Suppressor macrophage (primary cell): ENCODE measurements at places on chromosomes 1 and 21.
A peak's percentile ranks its signal among the peaks of the same experiment; 100 is the strongest.

- peak; percentile 8 for DNase-seq
Observed at GRCh38 chr1:214823311-214824117, 220.5 kb downstream of the CENPF start.

- no peak for DNase-seq
Observed at GRCh38 chr1:100847361-100848082, 47.1 kb downstream of the EXTL2 start.

DNA sequence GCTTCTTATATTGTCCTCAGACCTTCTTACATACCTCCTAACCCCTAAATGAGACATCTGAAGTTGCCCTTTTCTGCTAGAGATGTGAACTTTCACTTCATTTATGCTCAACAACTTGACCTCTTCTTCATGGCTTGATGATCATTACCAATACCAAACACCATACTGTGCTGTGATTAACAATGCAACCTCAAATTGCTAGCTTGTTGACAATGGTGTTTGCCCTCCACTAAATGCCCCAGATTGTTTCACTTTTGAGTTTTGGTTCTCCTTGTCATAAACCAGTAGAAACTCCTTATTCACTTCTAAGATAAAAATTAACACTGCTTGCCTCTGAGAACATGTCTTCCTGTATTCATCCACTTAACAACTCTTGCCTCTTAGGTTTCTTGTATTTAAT is 5.6 kb downstream of the JAK1 start:
- DNase-seq = no peak

DNA sequence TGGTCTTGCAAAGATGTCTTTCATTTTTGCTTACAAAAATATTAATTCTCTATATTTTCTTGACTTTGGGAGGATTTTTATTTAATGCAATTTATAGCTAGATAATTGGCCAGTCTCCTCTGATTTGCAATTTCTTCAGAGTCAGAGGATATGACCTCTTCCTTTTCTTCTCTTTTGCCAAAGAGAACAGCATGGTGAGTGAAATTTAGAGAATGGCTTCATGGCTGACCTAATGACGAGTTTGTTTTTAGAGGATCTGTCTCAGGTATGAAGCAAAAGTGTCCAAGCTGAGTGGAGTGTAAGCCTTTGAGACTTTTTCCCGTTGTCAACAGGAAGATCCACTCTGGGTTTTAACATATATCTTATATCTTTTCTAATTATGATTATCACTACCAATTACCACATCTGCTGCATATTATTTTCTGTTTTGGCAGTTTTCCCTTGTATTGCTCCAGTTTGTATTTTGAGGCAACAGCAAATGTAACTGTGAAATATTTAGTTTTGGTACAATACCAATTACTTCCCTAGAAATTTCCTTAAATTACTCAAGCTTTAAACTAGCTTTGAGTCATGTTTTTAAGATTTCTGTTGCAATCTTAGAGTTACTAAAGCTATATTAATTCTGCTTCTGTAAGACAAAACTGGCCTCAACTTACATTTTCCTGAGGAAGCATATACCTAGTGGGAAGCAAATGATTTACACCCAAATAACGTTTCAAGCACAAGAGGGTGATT is 332.8 kb upstream of the ZRANB2 start:
- DNase-seq = peak; percentile 60

GRCh38 chr1:30816211-30817076 is 58.9 kb upstream of the LAPTM5 start:
- DNase-seq = peak; percentile 64

DNA sequence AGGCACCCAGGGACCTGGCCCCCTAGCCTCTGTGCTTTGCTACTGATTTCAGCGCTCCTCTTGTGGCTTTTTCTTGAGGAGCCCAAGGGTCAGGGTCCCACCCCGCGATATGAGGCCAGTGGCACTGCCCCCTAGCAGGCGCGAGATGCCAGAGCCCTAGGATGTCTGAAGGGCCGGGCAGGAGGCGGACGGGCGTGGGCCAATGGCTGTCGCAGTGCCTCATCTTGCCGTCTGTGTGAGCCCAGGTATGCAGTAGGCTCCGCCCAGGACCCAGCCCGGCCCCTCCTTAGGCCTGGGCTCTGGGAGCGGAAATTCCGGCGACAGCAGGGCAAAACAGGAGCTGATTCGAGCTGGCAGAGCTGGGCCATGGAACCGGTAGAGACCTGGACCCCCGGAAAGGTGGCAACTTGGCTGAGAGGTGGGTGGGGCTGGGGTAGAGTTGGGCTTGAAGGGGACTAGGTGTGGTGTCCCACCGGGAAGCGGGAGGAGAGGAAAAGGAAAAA is at the start of gene CNKSR1:
Gene CNKSR1, plus strand, starts transcription at position 310 of the 503 bp plus-strand sequence. Its CDS starts 57 bp downstream, at position 367.
- no peak for DNase-seq

DNA sequence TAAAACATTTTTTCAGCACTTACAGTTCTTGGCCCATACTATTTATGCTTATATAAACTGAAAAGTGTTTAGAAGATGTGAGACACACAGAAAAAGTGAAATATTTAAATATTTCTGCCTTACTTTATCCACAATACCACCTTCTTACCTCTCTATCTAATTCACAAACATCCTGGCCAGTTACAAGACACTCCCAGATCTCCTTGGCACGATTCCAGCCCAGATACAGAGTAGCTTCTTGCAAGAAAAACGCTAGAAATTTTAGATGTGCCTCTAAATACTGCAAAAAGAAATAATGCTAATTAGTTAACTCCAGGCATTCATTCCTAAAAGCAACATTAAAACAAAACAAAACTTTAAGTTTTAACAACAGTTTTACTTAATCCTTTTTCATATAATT is 68.4 kb downstream of the USP24 start:
- no peak for DNase-seq

- DNase-seq = no peak
Observed at GRCh38 chr1:12757836-12758235, 11.8 kb downstream of the CFAP107 start.

- DNase-seq = no peak
Observed at GRCh38 chr1:94674876-94675275, 133.3 kb upstream of the F3 start.

GRCh38 chr1:57532299-57532698 is 108.4 kb upstream of the DAB1 start:
- no peak for DNase-seq

- no peak for DNase-seq
Observed at GRCh38 chr1:117696561-117696960, 90.7 kb downstream of the TENT5C start.

DNA sequence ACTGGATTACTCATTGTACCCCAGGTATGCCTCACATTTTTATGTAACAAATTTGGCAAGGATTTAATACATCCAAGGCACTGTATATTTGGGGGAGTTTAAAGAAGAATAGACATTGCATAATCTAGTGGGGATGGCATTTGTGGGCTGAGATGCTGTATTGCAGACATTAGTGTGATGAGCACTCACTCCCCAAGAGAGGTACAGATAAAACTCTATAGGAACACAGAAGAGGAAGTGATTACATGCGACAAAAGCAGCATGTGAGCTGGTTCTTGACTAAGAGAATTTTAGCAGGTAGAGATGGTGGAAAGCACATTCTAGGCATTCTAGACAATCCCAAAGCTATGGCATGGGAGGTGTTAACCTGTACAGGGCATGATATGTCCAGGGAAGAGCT is 24.2 kb upstream of the CDC14A start:
- no peak for DNase-seq

- DNase-seq = no peak
Observed at GRCh38 chr21:37855647-37856625, 60.3 kb downstream of the KCNJ6 start.

- DNase-seq = no peak
Observed at GRCh38 chr1:227306689-227307088, 11.6 kb downstream of the CDC42BPA start.

GRCh38 chr1:115648717-115649691 is 7.2 kb downstream of the VANGL1 start:
- no peak for DNase-seq

DNA sequence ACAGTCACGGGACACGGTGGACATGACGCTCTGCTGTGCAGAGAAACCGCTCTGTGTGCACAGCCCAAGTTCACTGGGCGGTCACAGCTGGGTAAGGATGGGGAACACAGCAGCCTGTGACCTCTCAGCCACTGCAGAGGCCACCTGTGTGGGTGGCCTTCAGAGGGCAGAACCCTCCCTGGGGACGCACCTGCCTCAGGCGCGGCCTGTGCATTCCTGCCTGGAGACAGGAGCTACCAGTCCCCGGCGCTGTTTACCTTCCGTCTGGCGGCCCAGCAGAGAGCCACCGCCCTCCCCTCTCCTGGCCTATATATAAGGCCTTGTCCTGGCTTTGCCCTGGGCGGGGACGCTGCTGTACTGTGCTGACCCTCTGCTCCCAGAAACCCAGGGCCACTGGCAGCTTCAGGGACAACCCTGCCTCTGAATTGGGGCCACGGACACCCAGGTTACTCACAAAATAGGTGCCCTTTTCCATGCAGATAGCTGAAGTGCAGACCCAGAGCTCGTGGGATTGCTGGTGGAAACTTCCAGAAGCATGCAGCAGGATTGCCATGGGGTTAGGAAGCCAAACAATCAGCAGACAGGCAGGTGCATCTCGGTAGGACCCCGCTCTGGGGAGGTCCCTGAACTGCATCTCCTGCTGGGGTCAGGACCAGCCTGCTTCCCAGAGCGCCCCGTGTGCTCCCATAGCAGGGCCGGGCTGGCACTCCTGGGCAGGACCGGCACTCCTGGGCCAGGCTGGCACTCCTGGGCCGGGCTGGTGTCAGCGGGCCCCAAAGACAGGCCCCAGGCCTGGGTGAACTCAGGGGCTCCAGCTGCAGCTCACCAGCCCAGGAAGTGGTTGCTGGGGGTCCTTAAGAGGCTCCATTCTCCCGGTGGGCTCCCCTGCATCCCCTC is 83.6 kb downstream of the SIK1 start:
- no peak for DNase-seq

- DNase-seq = no peak
Observed at GRCh38 chr1:214473387-214473786, 78.0 kb downstream of the PTPN14 start.

- no peak for DNase-seq
Observed at GRCh38 chr1:5009376-5010065, 355.1 kb downstream of the AJAP1 start.

DNA sequence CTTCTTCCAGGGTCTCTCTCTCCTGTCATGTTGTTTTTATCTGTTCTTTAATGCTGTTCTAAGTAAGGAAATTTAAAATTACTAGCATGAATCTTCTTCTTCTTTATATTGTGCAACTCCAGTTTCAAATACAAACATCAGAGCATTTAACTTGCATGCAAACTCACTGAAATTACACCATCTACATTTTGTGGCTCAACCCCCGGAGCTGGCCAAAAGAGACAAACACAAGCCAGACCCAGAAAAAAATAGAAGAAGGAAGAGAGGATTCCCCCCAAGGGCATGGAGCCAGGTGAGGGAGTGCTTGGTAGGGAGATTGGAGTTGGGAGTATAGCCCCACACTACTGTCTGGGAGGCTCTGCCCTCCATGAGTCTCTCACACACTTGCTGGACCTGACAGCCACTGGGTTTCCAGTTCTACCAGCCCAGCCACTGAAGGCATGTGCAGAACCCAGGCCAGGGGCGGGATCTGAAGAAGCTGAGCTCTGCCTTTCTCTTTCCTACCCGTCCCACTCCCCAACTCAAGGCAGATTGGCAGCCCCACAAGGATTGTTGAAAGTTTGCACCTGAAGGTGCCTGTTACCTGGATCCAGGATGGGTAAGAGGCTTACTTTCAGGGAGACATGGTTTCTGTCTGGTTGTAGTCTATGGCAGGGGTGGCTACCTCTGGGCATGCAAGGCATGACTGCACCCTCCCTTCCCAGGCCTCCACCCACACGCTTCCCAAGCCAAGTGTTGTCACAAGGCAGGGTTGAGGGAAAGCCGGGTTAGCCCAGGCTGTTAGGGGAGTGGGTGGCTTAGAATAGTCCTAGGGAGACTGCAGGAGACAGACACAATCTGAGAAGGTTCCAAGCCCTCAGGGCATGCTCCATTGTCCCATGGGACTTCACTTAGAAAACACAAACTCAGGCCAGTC is 297.2 kb downstream of the TGFB2 start:
- no peak for DNase-seq

DNA sequence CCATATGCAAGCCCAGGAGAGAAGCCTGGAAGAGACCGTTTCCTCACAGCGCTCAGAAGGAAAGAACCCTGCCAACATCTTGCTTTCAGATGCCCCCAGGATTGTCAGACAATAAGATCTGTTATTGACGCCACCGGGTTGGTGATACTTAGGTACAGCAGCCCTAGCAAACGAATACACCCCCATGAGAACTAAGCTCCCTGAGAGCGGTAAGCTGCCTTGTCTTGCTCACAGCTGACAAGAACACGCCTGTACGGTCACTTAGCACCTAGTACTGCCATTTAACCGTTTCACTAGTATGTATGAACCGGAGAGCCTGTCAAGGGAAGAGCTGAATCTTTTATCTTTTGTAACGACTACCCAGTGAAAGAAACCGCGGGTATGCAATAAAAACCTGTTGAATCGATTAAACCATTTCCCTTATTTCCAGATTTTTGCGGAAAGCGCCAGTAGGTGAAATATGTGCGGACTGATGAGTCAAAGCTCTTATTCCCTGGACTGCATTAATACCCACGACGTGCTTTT is 619 bp upstream of the ZBTB8B start:
- DNase-seq = no peak
